Activated naive CD4-positive, alpha-beta T cell treated with anti-CD3 and anti-CD28 coated beads, Interleukin-2, amount 50 U/mL, for 16 hours (primary cell): ENCODE measurements at places on chromosomes 2 and 18.

GRCh38 chr2:6827566-6828298, 38.0 kb downstream of the CMPK2 start:
- no peak for DNase-seq

GRCh38 chr2:39266139-39266805, 22.5 kb upstream of the CDKL4 start:
- no peak for DNase-seq

DNA sequence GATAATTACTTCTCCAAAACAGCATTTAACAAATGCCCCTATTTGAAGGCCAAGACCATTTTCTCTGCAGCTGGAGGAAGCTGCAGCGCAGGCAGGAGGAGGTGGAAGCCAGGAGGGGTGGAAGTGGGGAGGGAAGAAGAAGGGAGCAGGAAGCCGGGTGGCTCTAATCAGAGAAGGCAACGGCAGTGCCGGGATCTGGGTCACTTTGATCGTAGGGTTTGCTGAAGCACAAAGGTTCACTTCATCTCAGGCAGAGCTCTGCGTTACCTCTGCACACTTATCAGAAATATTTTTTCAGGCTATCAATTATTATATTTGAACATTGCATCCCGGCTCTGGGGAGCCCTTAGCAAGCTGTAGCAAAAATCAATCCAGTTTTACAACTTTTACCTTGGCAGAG, 315.8 kb upstream of the POU3F3 start:
- DNase-seq = no peak

- no peak for DNase-seq
Observed at GRCh38 chr2:158722266-158723105, 72.6 kb upstream of the DAPL1 start.

- DNase-seq = peak; percentile 74
Observed at GRCh38 chr2:10072656-10073480, 7.3 kb downstream of the CYS1 start.

GRCh38 chr2:196144513-196145126, 26.8 kb downstream of the STK17B start:
- DNase-seq = no peak

DNA sequence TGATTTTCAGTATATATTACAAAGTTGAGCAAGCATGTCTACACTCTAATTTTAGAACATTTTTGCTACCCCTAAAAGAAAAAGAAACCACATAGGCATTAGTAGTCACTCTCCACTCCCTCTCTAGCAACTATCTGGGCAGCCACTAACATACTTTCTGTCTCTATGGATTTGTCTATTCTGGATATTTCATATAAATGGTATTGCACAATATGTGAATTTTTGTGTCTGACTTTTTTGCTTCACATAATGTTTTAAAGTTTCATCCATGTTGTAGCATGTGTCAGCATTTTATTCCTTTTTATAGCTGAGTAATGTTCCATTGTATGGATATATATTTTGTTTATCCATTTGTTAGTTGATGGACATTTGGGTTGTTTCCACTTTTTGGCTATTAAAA, 232.5 kb upstream of the CTAGE1 start:
- DNase-seq = no peak

DNA sequence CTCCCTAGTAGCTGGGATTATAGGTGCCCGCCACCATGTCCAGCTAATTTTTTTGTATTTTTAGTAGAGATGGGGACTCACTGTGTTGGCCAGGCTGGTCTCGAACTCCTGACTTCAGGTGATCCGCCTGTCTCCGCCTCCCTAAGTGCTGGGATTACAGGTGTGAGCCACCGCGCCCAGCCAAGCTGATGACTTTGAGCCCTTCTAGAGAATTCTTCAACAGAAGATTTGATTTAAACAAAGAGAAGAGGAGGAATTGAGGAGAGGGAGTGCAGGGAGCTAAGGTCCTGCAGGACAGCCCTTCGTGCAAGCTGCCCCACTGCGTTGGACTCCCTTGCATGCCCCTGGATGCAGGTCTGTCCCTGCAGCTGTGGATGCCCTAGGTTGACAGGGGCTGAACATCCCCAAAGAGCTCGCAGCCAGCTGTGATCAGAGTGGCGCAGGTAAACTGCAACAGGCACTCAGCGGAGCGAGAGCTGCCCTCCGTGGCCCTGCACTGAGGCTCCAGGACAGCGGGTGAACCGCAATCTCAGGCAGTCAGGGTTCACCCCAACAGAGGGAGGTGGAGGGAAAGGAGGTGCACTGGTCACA, 13.7 kb downstream of the ADRA2B start:
- no peak for DNase-seq

- no peak for DNase-seq
Observed at GRCh38 chr2:227804975-227805374, 8.7 kb upstream of the CCL20 start.

GRCh38 chr2:44748-45341, 1.5 kb downstream of the FAM110C start:
- no peak for DNase-seq

DNA sequence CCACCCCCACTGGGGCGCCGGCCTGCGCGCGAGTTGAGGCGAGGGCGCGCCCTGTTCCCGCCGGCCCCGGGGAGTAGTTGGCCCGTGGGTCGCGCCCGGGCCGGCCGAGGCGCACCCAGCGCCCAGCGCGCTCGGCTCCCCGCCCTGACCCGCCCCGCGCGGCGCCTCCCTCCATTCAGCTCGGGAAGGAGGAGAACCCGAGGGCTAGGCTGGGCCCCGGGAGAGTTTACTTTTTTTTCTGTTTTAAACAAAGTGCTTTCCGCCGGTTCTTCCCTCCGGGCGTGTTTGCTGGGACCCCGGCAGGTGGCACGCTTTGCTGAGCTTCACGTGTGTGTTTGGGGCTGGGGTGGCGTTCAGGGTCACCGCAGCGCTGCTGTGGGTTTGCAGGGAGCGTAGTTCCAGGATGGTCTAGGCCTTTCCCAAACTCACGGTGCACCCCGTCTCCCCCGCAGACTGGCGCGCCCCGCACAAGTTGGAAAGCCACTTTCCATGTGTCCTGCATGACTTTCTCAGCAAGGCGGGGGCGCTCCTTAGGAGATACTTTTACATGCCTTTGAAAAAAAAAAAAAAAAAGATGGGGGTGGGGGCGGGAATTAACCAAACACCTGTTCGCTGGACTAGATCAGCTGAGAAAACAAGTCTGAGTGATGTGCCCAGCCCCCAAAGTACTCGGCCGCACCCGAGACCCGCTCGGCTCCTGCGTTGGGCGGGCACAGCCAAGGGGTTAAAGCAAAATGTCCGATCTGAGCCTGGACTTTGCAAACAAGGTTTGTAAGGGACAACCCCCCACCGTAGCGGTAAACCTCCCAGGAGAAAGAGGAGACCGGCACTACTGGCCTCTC, 825 bp downstream of the ITGA6 start:
- peak; percentile 77 for DNase-seq

DNA sequence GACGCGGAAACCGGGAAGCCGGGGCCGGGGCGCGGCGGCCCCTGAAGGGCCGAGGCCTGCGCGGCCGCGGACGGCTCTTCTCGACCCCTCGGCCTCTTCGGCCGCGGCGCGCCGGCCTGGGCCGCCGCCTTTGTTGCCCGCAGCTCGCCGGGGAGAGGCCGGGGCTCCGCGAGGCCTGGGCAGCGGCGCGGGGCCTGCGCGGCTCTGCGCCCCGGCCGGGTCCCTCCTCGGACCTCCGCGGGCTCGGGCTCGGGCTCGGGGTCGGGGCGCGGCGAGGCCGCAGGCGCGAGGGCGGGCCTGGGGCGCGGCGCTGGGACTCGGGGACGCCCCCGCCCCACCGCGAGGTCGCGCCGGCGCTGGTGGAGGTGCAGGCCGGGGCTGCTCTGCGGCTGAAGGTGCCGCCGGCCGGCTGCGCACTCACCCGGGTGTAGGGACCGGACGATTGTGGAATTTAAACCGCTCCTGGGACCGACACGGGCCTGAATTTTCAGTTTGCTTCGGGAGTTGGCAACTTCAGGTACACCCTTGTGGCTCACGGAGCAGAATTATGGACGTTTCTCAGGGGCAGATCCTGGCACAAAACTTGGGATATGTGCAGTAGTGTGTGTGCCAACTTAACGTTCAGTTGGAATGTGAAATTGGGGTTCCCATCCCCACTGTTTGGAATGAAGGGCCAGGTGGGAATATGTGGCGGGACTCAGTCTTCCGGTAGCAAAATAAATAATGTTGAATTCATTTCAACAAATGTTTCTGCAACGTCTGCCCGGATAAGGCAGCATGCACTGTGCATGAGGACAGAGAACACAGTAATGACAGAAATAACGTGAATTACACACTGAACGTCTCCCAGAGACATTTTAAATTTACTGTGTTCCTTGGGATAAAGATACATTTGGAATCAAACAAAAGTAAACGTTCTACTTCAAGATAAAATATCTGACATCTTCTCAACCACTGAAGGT, 787 bp downstream of the SOCS6 start:
- no peak for DNase-seq
